Stimulated activated naive B cell treated with anti-CD40 and anti-IgM and Interleukin-4, amounts not matched to agents 10 μg/mL and 1 μg/mL and 100 μg/mL, for 72 hours (primary cell): ENCODE measurements at places on chromosomes 2 and 18.
A peak's percentile ranks its signal among the peaks of the same experiment; 100 is the strongest.

DNA sequence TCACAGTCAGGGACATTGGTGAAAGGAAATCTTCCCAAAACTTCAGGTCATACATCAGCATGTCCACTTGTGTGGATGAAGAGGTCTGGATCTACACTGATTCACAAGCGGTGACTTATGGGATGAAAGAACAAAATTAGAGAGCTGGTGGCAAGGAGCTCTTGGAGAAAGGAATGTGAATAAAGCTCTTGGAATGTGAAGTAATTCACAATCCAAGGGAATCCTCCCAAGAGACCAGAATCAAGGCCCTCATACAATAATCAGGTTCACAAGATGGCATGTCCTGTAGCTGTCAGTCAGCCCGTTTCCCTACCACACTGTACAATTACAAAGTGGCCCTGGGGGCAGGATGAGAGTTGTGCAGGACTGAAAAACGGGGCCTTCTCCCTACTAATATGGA, 96.2 kb downstream of the MRPS9 start:
- no peak for DNase-seq

DNA sequence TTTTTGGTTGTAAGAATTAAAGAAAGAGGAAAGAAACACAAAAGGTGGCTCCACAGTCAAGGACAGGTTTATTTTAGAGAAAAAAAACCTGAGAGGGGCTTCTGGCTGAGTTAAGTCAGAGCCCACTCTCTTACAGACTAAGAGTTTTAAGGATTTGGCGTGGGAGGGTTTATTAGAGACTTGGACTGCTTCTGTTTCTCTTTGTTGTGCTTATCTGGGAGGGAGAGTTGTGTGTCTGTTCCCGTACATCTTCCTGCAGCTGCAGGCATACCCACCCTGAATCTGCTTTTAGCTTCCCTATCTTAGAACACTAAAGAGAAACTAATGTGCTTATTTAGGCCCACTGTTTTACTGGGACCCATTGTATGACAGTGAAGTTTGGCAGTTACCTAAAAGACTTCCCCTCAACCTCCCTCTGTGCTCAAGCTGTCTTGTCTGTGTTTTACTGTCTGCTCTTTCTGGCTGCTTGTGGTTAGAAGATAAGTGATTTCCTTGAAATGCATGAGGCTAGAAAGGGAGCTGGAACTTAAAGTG, 2.7 kb downstream of the RSAD2 start:
- DNase-seq = no peak

DNA sequence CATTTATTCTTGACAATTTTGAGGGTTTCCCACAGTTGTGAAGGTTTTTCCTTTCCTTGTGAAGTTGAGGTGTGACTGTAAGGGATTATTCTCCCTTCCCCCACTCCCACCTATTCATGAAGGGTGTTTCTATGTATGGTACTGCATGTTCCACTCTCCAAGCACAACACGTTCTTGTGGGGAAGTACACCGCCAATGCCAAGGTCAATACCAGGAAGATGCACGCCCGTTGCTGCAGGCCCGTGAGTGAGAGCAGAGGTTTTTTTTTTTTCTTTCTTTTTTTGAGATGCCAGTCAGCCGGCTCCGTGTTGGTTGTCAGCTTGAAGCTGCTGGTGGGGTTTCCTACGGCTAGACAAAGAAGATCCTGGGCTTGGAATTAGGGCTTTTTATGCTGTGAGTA, 38.6 kb upstream of the EPHA4 start:
- DNase-seq = no peak

DNA sequence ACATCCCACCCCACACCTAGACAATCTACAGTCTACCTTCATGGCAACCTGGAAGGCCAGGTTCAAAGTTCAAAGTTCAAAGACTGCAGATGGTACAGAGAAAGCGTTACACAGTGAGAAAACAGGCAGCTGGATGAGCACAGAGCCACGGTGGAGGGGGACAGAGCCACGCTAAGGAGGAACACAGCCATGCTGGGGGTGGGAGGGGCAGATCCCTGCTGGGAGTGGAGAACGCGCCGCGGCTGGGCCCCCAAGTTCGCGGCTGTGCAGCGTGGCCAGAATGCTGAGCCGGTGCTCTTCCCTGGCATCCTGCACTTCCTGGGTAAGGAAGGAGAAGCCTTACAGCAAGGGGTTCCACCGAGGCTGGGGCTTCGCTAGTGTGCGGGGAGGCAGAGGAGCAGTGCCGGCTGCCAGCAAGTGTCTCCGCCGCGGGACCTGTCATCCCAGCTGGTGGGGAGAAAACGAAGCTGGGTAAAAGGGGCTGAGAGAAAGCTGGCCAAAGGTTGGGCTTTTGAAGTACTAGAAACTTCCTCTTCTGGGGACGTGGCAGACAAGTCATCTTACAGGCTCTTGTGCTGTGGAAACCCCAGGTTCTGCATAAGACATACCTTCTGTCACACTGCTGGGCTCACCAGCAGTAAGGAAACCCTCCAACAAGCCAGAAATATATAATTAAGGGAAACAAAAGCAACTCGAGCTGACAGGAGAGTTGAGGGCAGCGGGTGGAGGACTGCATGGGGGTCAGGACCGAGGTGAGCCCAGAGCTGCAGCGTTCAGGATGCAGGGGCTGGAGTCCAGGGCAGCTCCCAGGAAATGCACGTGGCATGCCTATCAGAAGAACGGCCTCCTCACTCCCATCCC, 115.5 kb downstream of the HDAC4 start:
- peak; percentile 48 for DNase-seq

DNA sequence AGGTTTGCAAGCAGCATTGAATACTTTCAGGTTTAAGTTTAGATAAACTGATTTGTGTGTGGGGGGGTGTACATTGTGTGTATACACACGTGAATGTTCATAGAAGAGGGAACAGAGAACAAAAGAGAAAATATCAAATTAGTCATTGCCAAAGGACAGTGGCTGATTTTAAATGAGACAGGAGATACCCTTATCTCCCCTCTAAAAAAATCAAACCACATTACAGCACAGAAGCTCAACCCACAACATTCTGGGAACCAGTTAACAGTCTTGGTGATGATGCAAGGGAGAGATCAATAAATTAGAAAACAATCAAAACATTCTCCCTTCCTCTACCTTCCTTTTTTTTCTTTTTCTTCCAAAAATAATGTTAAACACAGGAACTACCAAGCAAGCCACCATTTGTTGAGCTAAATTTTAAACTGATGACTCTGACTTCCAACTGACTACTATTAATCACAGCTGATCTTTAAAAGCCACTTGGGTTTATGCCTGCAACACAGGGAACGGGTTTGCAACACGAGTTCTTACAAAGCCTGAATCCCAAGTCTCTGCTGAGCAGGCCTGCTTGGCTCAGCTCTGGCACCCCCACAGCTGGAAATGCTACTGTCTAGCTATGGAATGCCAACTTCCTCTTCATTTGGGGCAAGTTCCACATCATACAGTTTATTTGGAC, 119.2 kb upstream of the ACVR1C start:
- DNase-seq = no peak
